ENCODE measurements at places on chromosomes 16 and 17.

DNA sequence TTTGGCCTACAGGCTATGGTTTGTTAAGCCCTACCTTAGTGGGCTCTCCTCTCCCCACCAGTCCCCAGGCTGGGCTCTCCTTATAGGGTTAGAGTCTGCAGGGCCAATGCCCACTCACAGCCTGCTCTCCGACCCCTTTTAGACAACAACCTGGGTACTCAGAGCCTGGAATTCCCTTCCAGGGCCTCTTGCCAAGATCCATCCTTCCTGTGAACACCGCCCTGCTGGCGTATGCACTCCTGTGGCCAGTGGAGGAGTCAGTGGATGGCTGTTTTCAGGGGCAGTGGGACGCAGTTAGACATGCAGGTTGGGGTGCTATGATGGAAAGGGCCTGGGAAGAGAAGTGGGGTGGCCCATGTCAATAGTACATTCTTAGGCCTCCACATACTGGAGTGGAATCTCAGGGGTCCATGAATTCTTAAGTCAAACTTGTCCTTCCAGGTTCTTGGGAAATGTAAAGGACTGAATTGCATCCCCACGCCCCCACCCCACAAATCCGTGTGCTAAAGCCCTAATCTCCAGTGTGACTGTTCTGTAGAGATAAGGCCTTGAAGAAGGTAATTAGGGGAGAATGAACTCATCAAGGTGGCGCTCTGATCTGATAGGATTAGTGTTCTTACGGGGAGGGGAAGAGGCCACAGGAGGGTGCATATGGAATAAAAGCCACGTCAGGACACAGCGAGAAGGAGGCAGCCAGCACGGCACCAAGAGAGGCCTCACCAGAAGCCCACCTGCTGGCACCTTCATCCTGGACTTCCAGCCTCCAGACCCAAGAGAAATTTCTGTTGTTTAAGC is 81.6 kb upstream of the CACNG5 start:
- no peak for DNase-seq

DNA sequence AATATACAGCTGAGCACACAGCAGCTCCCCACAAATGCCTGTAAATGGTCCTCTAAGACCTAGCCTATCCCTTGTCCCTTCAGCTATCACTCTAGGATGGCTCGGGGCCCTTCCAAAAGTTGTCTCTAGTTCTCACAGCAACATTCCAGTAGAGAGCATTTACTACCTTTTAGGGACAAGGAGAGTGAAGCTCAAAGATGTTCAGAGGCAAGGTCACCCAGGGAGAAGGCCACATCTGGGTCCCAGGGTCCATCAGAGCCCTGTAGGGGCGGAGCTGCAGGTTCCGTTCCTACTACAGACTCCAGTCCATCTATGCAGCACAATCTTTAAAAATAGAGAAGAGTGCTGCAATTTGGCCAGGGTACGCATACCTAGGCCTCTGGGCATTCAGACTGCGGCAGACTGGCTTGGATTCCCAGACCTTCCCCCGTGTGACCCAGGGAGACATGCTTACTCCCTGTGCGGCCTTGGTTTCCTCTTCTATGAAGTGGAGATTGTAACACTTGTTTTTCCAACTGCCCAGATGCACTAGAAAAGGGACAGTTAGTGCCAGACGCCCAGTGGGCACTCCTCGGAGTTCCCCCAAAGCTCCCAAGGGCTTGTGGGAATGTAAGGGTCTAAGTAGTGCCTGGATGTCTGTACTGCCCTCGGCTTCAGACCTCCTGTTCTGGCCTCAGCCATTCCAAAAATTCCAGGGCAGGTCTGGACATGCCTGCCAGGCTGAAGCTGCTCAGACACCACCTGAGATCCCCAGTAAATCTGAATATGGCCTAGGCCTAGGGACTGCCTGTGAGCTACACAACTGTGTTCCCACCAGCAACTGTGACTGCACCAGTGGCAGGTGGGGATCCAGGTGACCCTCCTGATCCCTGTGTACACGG is 2.5 kb downstream of the SLC12A4 start:
- no peak for DNase-seq

DNA sequence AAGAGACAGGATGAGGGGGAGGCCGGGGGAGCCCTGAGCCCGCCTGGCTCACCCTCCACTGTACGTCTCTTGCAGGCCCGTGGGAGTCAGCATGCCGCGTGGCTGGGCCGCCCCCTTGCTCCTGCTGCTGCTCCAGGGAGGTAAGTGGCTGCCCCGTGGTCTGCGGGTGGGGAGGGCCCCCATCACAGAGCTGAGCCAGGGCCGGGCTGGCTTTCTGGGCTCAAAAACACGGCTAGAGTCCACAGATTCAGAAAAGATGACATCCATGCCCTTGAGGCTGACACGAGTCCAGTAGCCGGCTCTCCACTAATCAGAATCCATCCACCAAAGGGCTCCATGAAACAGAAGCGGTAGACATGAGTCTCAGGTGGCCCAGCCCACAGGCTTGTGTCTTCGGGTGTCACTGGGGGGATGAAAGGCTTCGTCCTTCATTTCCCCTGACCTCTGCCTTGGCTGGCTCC is 28.0 kb downstream of the IL21R start:
- DNase-seq: no peak

GRCh38 chr17:63189930-63190329 is 223.9 kb downstream of the TANC2 start:
- no peak for DNase-seq

GRCh38 chr17:80942423-80943345 is 49.0 kb upstream of the CHMP6 start:
- peak; percentile 42 for DNase-seq

- no peak for DNase-seq
Observed at GRCh38 chr17:3556239-3556915, 1.2 kb downstream of the TRPV3 start.

DNA sequence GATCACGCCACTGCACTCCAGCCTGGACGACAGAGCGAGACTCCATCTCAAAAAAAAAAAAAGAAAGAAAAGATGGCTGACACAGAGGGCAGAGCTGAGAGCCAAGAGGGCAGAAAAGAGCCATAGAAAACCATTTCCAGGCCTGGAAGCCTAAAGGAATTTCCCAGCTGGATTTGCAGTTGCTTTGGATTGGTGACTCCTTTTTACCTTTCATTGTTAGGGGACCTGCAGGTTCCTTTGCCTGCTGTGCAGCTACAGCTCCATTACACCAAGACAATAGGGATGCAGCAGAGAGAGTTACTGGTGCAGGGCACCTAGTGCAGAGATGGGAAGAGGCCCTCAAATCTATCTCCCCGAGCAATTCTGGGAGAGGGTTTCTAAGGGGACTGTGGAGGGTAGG is 18.4 kb downstream of the ZNF668 start:
- no peak for DNase-seq

DNA sequence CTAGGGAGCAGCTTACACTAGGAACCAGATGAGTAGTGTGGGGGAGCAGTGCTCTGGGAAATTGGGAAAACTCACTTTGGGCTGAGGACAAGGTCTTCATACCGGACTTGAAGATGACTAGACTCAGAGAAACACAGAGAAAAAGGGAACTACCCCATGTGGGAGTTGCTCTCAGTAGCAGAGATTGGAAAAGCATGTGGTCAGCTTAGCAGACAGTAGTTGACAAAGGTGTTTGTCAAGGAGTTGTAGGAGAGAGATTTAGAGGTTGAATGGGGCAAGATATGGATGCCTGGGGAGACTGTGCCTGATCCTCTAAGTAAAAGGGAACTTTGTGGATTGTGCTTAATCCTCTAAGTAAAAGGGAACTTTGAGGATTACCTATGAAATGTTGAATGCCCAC is 194.5 kb upstream of the COX10 start:
- DNase-seq: no peak

GRCh38 chr17:53721101-53721500 is 101.6 kb upstream of the KIF2B start:
- DNase-seq: no peak

- no peak for DNase-seq
Observed at GRCh38 chr17:76820039-76820438, 48.2 kb upstream of the MGAT5B start.

All from HFFc6 (cell line).